Dermis blood vessel endothelial cell (primary cell): ENCODE measurements at places on chromosomes 4 and X. TPM values are rescaled to one million over a fixed set of nuclear protein-coding genes. Genes with fewer than 3 reads are reported as not detected.

GRCh38 chrX:132017431-132018185 is 5.5 kb upstream of the STK26 start:
- DNase-seq = no peak

GRCh38 chr4:7389101-7389701 is 45.5 kb downstream of the PSAPL1 start:
- no peak for DNase-seq

DNA sequence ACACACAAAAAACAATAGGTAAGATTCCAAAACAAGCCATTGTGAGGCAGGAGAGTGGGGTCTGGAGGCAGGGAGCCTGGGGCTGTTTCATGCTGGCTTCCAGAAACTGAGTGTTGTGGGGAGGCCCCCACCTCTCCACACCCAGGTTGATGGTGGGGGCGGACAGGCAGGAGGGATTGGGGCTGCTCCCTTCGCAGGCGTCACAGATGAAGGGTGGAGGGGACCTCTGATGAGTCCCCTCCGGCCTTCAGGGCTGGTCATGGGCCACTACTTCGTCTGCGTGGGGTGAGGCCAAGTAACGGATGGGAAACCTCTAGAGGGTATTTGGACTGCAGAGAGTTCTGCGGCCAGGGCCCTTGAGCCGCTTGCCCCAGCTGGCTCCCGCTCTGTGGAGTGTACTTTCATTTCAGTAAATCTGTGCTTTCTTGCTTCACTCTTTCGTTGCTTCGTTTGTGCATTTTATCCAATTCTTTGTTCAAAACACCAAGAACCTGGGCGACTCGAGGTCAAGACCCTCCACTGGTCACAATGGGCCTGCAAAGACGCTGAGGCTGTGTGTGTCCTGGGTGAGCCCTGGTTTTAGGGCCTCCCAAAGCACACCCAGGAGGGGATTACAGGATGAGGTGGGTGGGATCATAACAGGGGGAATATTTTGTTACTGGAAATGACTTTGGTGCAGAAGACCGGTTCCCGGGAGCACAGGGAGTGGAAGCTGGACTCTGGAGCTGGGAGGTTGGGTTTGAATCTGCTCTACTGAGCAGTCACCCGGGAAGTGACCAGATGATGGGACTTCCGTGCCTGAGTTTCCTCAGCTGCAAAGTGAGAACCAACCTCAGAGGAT is 83.7 kb upstream of the ADRA2C start:
- no peak for DNase-seq

DNA sequence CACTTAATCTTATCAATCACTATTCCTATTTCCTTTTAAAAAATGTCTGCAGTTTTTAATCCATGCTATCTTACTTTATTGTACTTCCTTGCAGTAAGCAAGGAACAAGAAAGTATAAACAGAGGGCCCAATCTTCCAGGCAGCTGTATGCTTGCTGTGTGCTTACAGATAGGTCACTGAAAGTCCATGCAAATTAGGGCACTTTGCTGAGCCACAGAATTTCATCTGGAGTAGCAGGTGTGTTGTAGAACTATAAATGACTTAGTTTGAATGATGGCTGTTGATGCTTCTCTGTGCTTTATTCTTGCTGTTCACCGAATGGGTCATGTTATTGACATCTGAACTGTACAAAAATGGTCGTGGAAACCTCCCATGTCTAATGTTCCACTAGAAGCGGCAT is 154.6 kb downstream of the ATOH1 start:
- DNase-seq = no peak

DNA sequence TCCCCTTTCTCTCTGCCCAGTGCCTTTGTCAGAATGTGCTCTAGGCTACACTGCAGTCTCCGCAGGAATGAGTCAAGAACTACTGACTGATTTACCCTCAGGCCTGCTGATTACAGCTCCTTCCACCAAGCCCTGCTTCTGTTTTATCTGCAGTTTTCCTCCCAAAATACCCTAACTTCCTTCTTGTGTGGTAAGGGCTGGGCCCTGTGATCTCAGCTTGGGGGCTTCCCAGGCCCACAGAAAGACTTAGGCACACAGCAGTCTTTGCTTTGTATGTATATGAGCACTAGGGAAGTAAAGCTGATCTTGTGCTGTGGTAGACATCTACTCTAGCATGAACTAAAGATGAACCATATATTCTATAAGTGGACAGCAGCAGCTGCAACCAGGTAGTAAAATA is 18.8 kb downstream of the PAK3 start:
- no peak for DNase-seq

DNA sequence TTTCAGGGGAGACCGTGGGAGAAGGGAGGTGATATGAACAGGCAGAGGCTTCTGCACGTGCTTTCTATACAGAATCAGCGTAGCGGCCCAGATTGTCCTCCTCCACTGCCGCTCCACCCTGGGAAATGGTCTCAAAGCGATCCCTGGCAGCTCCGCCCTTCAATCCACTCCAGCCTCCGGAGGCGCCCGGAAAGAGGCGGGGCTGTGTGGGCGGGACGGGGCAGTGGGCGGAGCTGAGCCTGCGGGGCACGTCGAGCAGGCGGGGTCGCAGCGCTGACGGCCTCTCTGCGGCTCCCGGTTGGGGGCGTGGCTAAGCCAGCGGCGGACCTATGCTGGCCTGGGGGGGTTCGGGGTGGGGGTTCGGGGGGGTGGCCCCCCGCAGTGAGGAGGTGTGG is 210 bp upstream of the SMIM10L2A start:
- DNase-seq = peak; percentile 80

- DNase-seq = no peak
These were observed 393.4 kb downstream of the PABPC4L start for GRCh38 chr4:133808151-133808550.

- DNase-seq = no peak
These were observed 54.0 kb downstream of the TBCK start for GRCh38 chr4:106261980-106262379.

GRCh38 chr4:156101571-156101970 is 147.9 kb upstream of the CTSO start:
- no peak for DNase-seq

The TKTL1 gene
- total RNA-seq = not detected in 2 replicates

- no peak for DNase-seq
These were observed 674.6 kb upstream of the SLIT2 start for GRCh38 chr4:19577097-19577496.

DNA sequence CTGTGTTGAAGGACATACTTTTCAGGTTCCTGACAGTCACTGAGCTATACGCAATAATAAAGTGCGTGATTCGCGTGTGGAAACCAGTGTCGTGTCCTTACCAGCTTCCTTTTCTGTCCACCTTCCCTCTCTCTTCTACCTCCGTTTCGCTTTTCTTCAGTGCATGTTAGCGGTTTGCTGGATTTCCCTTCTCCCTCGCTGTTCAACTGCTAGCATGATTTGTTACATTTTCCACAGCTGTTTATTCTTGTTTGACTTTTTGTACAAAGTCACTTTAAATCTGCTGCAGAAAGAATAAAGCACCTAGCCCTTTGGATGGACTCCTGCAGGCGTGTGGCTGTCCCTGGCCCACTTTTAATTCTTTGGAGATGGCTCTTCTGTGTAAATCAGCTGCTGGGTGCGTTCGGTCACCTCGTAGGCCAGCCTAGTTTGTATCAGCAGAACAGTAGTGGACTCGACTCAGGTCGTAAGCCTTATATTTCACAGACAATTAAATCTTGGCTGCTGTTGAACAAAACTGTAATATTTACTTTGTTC is 8.9 kb upstream of the HAND2 start:
- no peak for DNase-seq

- no peak for DNase-seq
These were observed 85.1 kb upstream of the NDP start for GRCh38 chrX:44058339-44058738.

The XAGE1A gene
- not detected in 2 replicates for total RNA-seq

DNA sequence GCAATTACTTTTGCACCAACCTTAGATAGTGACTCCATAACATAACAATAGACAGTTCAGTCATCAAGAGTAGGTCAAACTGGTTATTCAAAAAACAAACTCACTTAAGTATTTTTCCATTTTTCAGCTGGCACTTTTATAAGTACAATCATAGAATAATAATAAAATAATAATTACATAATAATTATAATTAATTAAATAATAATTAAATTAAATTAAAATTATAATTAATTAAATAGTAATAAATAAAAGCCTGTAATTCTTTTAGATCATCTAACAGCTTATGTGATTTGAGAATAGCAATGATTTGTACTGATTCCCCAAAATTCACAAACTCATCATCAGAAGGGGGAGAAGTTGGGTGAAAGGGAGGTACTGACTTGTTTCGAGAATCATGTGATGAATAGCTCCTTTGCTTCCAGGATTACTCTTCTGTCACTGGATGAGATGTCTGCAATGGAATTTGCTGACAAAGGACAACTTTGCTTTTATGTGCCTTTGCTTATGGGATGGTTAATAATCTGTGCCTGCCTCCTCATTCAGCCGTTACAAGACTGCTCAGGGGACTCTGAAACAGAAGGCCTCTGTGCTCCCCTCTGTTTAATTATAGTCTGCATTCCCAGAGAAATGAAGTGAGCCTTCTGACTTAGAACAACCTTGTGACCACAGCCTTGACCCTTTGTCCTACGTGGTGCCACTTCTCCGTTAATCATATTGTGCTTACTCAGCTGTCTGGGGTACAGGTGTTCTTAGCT is 104.8 kb upstream of the ENPEP start:
- DNase-seq = no peak

GRCh38 chr4:126799416-126799815 is 833.3 kb upstream of the INTU start:
- DNase-seq = no peak

DNA sequence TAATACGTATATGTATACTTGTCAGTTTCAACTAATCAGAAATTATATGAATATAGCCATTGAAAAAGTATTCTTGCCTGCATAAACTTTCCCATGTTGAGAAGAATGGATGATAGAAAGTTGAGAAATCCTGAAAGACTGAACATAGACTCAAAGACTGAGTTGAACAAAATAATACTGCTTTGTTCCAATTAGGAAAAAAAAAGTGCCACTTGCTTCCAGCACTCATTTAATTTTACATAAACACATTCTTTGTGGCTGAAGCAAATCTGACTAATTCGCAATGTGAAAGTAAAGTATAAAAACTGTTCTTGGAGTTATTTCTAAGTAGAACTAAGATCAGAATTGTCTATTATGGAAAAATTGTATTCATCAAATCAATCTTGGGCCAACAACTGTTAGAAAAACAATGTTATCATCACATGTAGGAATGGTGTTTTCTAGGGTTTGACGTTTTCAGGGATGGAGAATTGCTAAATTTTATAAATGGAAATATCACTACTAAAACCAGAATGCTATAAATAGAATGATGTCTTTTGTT is 2334.6 kb downstream of the PCDH7 start:
- DNase-seq = no peak

The ZNF157 gene
- total RNA-seq = 0.17 TPM in 1 of 2 replicates, not detected in the other

GRCh38 chr4:186839122-186840037 is 115.7 kb upstream of the FAT1 start:
- no peak for DNase-seq

GRCh38 chr4:40621229-40621591 is 8.5 kb downstream of the RBM47 start:
- no peak for DNase-seq

- DNase-seq = peak; percentile 47
These were observed 235.3 kb downstream of the GPAT3 start for GRCh38 chr4:83771113-83771705.

DNA sequence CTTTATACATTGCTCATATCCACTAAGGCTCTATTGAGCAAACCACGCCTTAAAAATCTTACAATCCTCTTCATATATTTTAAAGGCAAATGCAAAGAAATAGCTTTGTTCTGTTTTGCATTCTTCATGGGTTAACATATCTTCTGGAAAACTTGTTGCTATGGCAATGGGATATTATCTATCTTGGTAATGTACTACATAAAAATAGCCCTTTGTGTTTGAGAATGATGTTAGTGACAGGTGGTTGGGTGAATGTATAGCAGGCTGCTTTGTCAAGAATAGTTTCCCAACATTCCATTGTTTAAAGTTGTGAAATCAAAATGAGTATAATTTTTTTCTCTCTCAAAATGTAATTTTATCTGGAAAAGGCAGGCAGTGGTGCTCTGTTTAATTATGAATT is 16.8 kb downstream of the REPS2 start:
- DNase-seq = peak; percentile 20

The PAGE4 gene
- not detected in 2 replicates for total RNA-seq

The RHOXF2B gene
- not detected in 2 replicates for total RNA-seq

DNA sequence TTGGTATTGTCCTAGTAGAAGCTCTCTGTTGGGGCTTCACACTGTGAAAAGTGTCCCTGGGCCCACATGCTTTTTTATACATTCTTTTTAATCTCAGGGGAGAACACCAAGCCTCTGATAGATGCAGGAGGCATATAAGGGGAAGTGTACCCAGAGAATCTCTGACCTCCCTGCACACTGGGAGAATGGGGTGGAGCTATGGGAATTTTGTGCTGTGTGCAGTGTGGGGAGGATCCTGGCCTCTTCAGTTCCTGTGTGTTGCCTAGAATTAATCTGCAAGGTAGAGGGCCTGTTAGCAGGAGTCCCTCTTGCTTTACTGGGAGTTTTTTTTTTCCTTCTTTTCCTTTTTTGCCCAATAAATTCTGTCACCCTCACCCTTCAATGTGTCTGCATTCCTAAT is 49.2 kb upstream of the SPIN4 start:
- no peak for DNase-seq

DNA sequence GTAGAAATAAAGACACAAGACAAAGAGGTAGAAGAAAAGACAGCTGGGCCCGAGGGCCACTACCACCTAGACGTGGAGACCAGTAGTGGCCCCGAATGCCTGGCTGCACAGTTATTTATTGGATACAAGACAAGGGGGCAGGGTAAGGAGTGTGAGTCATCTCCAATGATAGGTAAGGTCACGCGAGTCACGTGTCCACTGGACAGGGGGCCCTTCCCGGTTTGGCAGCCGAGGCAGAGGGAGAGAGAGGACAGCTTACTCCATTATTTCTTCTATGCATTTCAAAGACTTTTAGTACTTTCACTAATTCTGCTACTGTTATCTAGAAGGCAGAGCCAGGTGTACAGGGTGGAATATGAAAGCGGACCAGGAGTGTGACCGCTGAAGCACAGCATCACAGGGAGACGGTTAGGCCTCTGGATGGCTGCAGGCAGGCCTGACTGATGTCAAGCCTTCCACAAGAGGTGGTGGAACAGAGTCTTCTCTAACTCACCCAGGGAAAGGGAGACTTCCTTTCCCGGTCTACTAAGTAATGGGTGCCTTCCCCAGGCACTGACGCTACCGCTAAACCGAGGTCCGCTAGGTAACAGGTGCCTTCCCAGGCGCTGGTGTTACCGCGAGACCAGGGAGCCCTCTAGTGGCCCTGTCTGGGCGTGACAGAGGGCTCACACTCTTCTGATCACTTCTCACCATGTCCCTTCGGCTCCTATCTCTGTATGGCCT is 44.9 kb downstream of the ZBTB49 start:
- peak; percentile 76 for DNase-seq

The FAM9B gene
- total RNA-seq = not detected in 2 replicates

The XPNPEP2 gene
- total RNA-seq = not detected in 2 replicates

The NALF2 gene
- 0.05 and 2.9 TPM in 2 replicates for total RNA-seq

The USP17L12 gene
- total RNA-seq = not detected in 2 replicates

DNA sequence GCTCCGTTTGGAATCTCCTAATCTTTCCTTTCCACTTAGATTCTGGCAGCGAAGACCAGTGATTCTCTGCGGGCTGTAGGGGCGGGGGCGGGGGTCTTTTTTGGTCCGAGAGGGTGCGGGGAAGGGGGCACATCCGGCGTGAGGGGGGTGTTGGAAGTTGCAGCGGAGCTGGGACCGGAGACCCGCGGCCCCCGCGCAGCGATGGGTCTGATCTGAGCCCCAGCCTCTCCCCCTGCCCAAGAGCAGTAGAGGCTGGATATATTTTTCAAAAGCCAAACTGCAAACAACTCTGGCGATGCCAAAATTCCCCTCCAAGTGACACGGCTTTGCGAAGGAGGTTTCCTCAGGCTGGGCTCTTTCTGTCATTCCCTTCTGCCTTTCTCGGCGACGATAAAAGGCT is 355 bp downstream of the GRID2 start:
- no peak for DNase-seq

The SMR3B gene
- total RNA-seq = not detected in 2 replicates

The PHOX2B gene
- total RNA-seq = not detected in 2 replicates
